ENCODE measurements at places on chromosomes 2 and 18. TPM values are rescaled to one million over a fixed set of nuclear protein-coding genes. Genes with fewer than 3 reads are reported as not detected.

Gene IGFBP5
- total RNA-seq = 11.6 TPM

Gene NT5C1B
- total RNA-seq = not detected

Gene GRHL1
- 5.9 TPM for total RNA-seq

Gene UGT1A3
- not detected for total RNA-seq

Gene TGFA
- total RNA-seq = 7.5 TPM

Gene OR6B2
- total RNA-seq = not detected

Gene VAPA
- 164 TPM for total RNA-seq

Gene SMAD7
- 15.7 TPM for total RNA-seq
